ENCODE measurements at places on chromosomes 5 and 9.

GRCh38 chr9:126565336-126566128 lies 48.2 kb upstream of the LMX1B start:
- DNase-seq: no peak

- no peak for DNase-seq
Measured at GRCh38 chr5:111851631-111852548, 94.9 kb upstream of the NREP start.

DNA sequence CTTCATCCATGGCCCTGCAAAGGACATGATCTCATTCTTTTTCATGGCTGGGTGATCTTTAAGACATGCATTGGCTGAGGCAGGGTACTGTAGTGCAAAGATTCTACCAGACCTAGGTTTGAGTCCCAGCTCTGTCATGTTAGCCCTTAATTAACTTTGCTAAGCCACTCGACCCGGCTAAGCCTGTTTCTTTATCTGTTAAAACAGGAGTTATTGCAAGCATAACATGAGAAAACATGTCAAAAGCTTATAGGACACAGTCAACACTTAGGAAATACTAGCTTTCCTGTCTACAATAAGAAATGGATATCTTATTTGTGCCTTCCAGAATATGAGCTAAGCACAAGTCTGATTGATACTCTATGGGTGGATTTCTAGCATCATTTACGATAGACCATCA lies 92.6 kb downstream of the RASEF start:
- no peak for DNase-seq

DNA sequence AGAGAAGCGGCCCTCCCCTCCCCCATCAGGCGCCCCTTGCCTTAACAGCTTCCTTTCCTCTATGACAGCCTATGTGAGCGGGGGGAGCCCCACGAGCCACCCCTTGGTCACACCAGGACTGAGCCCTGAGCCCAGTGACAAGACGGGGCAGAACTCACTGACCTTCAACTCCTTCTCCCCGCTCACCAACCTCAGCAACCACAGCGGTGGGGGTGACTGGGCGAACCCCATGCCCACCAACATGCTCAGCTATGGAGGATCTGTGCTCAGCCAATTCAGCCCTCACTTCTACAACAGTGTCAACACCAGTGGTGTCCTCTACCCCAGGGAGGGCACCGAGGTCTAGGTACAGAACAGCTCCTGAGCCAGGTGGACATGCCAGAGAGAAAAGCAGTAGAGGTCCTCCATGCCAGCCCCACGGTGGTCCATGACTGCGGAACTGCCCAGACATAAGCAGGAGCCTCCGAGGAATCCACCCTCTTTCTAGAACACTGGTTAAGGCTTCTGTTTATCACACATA lies 2.6 kb downstream of the FOXI1 start:
- no peak for DNase-seq

DNA sequence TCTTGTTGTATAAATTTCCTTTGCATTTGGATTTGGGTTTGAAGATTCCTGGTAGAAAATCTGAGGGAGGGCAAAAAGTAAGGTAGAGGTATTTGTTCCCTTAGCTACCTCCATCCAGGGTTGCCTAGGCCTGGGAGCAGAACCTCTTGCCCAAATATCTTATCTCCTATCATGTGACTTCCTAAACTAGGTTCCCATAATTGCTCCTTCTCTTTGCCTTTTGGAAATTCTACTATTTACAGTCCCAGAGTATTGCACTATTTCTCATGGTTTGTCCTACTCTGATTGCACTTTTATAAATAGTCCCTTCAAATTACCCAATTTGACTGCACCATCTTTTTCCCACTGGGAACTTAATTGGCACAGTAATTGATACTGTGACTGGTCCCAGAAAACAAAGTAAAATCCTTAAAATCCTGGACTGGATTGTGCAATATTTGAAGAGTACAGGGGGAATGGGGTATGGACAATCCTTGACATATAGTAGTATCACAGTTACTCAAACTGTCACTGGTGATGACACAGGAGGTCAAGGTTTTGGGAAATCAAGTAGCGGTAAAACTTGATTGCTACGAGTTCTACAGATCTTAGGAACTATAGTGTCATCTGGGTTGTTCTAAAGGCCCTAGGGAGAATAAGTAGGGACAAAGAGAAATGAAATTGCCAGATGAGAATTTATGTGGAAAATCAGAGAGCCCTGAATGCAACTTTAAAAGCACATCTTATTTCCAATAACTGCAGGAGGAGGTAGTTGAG lies 31.5 kb upstream of the TMED7 start:
- DNase-seq: no peak

- DNase-seq: peak; percentile 49
Measured at GRCh38 chr9:37582548-37583157, 6.5 kb upstream of the FBXO10 start.

DNA sequence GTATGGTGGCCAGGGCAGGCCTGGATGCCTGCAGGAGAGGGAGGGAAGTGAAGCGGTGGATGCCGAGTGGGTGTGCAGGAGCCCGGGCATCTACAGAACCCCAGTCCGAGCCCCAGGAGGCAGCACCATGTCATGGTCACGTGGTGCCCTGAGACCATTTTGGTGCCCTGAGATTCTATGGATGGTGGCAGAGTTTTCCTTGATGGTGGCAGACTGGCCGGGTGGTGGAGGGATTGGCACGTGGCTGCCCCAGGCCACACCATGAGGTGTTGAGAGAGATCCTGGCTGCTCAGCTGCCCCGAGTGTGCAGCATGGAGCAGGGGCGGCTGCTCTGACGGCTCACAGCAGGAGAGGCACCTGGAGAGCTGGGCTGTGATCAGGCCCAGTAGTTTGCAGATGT lies 52.3 kb downstream of the SYK start:
- DNase-seq: no peak

DNA sequence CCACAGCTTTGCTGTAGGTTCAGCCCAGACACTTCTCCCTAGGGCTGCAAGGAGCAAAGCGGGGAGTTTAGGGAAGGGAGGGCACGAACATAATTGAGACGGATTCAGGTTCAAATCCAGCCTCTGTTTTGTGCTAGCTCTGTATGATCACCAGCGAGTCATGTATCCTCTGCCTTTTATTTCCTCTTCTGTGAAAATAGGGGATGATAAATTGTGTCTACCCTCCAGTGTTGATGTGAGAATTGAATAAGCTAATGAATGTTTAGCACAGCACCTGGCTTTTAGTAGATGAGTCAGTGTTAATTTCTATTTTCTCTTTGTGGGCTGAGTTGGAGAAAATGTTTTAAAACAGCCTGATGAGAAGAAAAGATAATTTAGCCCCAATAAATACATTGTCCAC lies 6.2 kb downstream of the MLANA start:
- DNase-seq: no peak

DNA sequence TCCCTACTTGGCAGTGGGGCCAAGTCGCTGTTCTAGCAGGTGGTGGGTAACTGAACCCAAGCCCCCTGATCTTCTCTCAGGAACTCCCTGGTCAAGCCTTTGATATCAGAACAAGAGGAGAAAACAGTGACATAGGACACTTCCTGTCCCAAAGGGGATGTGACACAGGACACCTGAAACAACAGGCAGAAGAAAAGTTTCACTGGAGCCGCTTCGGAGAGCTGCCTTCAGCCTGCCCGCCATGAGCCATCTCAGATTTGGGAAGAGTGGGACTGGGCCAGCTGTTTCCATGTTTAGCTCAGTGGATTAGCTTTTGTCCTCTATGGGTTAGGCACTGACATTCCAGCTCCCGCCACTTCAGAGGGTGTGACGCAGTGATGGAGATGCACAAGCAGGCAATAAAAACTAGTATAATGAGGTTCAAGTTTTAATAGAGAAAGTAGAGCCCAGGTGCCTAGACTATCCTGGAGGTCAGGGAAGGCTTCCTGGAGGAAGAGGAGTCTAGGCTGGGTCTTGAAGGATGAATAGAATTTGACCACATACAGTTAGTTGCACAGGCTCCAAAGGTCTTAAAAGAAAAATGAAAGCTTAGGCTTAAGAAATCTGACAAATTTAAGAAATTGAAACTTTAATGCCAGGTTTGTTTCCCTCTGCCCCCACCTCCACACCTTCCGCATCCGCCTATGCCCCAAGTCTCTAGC lies 104.1 kb upstream of the SPRY4 start:
- no peak for DNase-seq

DNA sequence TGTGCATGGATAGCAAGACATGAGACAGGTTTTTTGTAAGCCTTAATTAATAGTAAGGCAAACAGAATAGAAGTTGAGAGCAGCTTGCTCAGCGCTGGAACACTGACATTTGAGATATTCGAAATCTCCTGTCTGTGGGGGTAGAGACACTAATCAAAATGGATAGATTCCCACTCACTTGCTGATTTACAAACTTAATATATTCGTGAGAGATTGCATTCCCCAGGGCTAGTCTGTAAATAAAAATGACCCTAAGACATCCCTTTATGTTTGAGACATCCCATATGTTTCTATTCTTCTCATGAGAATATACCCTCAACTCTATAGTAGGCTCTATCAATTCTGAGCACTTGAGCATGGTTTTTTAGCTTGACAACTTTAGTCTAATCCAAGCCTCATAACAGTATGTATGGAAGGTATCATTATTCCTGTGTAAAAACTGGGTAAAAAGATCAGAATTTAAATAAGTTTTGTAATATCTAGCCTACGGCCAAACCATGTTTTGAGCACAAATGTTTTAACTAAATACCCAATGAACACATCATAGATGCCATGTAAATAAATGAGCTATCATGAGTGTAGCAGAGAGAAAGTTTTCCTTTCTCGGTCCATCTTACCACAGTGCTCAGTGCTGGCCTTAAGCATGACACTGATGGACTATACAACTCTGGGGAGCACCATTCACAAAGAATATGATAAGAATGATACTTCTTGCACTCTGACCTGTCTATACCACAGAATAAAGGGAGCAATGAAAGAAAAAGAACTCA lies 609.2 kb downstream of the PSAT1 start:
- no peak for DNase-seq

GRCh38 chr9:104589626-104590025 lies 9.6 kb downstream of the OR13C5 start:
- DNase-seq: no peak

- no peak for DNase-seq
Measured at GRCh38 chr9:114207034-114207810, 51.9 kb downstream of the COL27A1 start.

GRCh38 chr5:61182449-61182848 lies 20.2 kb upstream of the SMIM15 start:
- DNase-seq: no peak

GRCh38 chr5:10726913-10727517 lies 34.0 kb downstream of the DAP start:
- no peak for DNase-seq

- DNase-seq: peak; percentile 71
Measured at GRCh38 chr5:54517512-54518145, at the start of gene SNX18. SNX18 (plus strand) TSS chr5:54517759; CDS start chr5:54517953, 194 bp downstream.
